ENCODE measurements at places on chromosomes 11 and 22.

GRCh38 chr22:50399751-50400331, 56.7 kb downstream of the PPP6R2 start:
- DNase-seq: no peak

DNA sequence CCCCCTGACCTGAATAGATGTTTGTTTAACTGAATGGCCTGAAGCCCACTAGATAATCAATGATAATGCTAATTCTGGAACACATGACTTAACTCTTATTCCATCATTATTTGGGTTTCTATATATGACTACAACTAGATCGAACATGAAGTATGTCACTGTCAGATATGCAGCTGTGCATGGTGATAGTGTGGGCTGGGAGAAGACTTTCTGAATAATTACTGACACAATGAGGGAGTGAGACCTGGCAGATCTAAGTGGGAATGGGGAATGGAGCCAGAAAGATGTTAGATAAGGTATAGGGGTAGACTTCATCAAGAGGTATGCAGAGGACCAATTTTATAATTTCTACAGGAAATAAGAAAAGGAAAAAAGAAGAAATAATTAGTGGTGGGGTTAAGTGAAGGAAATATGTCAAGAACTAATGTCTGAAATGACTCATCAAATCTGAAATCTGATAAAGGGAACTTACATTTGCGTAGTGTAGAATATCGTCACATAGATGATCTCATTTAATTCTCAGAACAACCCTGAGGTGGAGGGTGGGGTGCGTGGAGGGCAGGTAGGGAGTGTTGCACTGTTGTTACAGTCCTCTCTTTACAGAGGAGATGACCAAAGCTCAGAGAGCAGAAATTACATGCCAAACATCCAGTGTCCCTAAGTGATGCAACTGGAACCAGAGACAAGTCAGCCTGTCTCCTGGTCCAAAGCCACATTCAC, 68.2 kb upstream of the EED start:
- no peak for DNase-seq

DNA sequence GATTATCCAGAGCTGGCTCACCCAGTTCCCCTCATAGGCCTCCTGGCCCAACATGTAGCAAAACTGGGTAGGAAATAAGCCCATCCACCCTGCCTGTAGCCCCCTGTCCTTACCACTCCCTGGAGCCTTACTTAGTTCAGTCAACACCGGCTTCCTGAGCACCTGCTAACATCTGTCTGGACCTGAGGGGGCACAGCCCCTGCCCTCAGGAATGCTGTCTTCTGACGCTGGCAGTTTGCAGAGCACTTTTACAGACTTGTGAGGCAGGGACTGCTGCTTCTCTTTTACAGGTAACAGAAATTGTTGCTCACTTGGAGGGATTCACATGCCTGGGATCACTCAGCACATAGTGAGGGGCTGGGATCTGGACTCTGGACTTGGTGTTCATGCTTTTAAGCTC, 152.0 kb upstream of the TBCEL start:
- DNase-seq: no peak

DNA sequence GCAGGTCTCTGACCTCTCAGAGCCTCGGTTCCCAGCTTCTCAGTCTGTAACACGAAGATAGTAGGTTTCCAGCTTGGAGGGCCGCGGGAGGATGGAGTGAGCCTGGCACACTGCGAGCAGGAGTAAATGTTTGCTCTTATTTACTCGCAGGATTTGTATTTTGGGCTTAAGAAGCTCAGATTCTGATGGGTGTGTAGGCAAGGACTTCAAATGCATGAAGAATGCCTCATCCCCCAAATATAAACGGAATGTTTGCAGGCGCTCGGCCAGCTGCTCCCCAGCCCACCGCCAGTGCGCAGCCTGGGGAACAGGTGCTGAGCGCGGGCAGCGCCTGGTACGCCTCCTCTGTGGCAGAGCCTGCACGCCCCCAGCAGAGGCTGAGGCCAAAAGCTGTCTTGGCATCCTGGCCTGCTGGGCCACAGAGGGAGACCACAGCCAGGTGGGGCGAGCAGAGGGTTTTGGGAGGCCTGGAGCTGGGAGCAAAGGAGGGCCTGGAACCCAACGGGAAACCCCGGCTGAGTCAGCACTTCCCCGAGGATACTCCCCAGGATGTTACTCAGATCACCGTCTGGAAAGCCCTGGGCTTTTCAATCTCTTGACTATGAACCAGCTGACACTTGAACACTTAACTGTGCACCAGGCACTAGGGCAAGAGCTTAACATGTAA, 9.4 kb downstream of the EHD1 start:
- DNase-seq: peak; percentile 82

- no peak for DNase-seq
Measured at GRCh38 chr11:130881475-130882137, 34.7 kb downstream of the SNX19 start.

DNA sequence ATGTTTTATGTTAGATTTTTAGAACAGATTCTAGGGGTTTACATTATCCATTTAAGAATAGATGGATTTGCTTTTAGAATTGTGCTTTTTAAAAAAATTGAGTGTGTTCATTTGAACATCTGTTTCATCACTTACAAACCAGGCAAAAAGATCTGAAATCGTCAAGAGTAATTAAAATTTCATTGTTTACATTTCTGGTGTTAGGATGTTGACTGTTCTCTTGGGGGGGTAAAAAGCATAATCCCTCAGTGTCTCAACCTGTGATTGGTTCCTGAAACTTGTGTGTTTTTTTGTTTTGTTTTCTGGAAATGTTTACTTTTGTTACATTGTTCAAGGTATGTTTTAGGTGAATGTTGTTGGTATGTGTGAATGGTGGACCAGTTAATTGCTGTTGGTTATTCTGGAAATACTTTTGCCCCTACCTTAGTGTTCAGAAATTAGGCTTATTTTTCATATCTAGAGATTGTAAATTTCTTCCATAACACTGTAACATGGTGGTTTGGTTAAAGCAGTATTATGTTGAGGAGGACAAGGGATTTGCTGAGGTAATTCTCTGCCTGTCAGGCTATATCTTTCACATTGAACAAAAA, 4.8 kb downstream of the PCF11 start:
- no peak for DNase-seq

DNA sequence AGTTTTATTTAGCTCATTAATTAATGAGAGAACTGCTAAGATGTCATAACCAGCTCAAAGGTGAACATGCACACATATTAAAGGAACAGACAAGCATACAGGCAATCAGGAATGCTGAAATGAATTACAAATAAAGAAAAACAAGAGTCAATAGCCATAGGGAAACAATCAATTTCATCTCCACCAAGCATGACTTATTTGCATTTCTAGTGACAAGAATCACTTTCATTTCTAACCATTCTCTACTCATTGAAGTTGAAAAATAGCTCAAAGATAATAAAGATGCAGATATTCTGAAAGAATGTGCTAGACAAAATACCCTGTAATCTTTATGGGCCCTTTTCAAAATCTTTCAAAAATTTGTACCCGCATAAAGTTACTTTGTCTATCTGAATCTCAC, 23.2 kb downstream of the ISX start:
- DNase-seq: no peak

DNA sequence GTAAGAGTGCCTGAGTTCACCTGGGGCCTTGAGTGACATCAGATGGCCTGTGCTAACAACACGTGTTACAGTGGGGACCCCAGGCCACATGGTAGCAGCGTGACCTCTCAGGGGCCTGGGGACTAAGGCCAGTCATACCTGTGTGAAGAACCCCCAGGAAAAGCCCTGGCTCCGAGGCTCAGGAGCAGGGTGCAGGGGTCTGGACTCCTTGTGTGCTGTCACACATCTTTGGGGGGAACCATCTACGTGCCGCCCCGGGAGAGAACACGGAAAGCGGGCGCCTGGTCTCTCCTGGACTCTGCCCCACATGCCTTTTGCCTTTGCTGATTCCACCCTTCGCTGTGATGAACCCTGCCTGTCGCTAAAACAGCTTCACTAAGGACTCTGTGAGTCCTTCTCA, 48.7 kb downstream of the SHANK2 start:
- no peak for DNase-seq

- no peak for DNase-seq
Measured at GRCh38 chr11:73542175-73542574, 55.7 kb downstream of the FAM168A start.

DNA sequence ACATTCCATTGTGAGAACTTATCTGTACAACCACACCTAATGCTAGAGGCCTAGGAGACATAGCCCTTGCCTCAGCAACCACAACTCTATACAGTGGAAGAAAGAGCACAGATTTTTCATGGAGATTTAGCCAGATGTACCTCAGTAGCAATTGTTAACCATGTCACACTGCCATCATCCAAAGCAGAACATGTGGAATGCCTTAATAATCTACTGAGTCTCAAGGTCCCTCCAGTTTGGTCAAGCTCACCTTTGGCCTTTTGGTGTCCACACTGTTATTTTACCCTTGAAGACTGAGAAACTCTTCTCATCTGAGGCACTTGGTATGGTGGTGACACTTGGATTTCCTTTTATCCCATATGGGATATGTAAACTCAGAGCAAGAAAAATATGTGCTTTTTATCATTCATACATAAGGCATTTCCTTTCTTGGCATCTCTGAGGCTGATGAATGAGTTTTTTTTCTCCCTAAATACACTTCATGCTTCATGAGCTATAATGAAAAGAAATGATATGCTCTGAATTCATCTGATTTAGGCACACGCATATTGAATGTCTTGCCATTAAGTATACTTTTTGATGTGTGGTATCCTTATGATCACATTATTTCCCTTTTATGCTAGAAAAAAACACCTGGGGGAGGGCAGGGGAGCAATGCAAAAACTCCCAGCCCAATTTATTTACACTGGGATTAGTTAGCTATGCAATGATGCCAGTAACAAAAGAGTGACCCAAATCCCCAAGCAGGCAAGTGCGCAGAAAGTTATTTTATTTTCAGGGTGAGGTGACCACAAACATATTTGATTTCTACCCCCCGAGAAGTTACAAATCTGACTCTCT, 63.3 kb upstream of the ME3 start:
- peak; percentile 88 for DNase-seq

GRCh38 chr22:42277988-42278776, 7.7 kb upstream of the TCF20 start:
- DNase-seq: peak; percentile 26

- peak; percentile 2 for DNase-seq
Measured at GRCh38 chr11:62217191-62217748, 8.8 kb downstream of the SCGB2A1 start.

DNA sequence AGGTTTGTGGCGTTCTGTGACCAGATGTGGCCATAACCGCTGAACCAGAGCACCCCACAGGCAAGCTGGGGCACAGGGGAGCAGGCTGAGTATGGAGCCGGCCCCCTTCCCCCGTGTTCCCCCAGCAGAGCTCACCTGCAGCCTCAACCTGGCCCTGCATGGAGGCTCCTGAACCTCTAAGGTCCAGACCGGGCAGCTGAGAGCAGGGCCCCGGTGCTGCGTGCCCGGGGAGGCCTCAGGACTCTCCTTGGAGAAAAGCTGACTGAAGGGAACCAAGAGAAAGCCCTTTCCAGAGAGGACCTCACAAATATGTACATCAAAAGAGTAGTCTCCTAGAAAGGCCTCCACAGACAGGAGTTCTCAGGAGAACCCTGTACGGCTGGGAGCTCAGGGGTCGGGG, 17.4 kb upstream of the IGSF22 start:
- DNase-seq: no peak

GRCh38 chr11:134261626-134262488, 8.5 kb downstream of the ACAD8 start:
- DNase-seq: no peak

- peak; percentile 63 for DNase-seq
Measured at GRCh38 chr11:119795690-119796089, 66.7 kb upstream of the NECTIN1 start.

GRCh38 chr11:79461144-79461543, 20.3 kb upstream of the TENM4 start:
- DNase-seq: peak; percentile 61

DNA sequence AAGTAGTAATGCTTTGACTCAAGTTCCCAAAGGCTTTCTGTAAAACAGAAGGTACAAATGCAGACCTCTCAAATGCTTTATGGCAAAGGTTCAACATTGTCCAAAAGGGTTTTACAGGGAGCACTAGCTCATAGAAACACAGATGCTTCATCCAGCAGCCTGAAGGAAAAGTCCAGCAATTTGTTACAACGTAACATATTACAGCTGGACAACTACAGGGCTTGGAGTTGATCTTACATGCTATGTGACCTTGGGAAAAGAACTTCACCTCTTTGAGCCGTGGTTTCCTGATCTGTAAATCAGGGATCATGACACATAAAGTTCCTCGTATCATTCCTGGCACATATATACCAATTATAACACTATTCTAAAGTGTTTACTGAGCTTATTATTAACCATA, 84.9 kb downstream of the DDIAS start:
- no peak for DNase-seq

DNA sequence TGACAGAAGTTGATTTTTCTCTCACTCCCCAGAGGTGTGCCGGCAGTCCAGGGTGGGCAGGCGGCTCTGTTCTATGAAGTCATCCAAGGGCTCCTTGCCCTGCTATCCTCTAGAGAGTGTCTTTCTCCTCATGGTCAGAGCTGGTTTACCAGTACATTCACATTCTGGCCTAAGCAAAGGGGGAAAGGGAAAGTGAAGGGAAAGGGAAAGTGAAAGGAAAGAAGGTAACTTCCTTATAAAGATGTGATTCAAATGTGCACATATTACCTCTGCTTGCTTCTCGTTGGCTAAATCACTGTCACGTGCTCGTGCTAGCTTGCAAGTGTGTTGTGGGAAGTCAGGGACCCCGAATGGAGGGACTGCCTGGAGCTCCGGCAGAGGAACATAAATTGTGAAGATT, 2.9 kb upstream of the HTATIP2 start:
- peak; percentile 36 for DNase-seq

GRCh38 chr11:57348052-57348451, 9.9 kb downstream of the P2RX3 start:
- no peak for DNase-seq

GRCh38 chr11:59173964-59174663, 2.2 kb downstream of the DTX4 start:
- peak; percentile 48 for DNase-seq

DNA sequence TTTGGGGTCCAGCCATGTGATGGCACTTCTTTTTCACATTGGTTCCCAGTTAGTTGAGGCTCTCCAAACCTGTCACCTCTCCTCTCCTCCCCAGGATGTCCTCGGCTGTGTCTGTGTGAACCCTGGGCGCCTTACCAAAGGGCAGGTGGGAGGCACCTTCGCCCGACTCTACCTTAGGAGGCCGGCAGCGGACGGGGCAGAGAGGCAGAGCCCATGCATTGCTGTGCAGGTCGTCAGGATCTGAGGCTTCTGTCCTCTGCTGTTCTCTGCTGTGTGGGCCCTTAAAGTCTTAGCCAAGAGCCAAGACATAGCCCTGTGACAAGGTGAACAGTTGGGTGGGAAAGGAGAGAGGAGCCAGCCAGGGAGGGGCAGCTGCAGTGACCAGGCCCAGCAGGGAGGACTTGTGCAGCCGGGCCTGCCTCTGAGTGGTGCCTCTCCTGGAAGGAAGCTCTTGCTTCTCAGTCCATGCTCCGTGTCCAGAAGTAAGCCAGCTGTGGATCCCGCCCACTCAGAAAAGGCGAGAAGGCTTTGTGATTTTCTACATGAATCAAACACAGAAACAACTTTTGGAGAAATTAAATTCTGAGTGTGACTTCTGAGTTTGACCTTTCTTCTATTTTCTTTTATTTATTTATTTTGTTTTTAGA, 17.5 kb upstream of the CDC42EP2 start:
- DNase-seq: no peak

Measured in fibroblast of upper back skin (primary cell).